Activated CD4-positive, alpha-beta T cell treated with anti-CD3 and anti-CD28 coated beads, Interleukin-2, amount 50 U/mL, for 4 hours (primary cell): ENCODE measurements at places on chromosomes 6 and 20.

DNA sequence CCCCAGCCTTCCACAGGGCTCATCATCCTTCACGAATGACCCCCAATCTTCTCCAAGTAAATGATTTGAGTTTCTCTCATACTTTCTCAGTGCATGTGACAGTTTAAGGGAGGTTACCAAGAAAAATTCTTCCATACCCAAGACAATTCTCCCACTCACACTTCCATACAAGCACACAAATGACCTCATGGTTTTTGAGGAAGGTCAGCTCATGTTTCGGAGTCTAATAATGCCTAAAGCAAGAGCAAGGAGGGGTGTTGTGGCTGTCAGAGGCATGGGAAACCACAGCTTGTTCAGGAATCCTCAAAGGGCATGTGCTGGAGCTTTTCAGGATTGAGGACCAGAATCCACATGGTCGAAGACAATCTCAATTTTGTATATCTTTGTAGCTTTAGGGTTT is 279.0 kb downstream of the MAFB start:
- no peak for DNase-seq

DNA sequence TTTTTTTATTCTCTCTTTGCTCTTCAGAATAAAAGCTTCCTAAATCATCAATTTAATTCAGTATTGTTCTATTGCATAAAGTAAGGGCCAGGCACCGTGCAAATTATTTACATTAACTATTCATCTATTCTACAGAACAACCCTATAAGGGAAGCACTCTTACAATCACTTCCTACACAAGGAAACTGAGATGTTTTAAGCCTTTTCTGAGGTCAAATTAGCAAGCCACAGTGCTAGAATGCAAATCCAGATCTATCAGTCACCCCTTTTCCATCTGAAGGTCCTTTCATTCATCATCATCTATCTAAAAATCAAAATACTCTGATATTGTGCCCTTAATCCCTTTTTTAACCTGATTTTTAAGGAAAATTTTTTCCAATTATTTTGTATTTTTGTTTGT is 31.2 kb downstream of the FRK start:
- no peak for DNase-seq

- DNase-seq, result no peak
Measured at GRCh38 chr6:150299873-150300485, 68.8 kb upstream of the IYD start.

DNA sequence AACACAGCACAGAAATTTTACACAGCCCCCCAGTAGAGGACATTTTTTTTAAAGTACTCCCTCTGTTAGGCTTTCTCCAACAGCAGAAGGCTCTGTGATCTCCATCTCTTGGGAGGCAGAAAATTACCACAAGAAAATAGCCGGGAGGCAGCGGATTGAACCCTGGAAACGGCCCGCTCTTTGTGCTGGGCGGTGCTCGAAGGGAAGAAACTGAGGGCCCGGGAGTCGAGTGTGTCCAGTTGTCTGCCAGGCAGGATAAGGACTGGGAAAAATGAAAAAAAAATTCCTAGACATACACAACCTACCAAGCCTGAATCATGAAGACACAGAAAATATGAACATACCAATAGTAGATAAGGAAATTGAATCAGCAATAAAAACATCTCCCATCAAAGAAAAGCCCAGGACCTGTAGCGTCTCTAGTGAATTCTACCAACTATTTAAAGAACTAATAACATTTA is 31.5 kb downstream of the POM121L2 start:
- no peak for DNase-seq

- DNase-seq, result no peak
Measured at GRCh38 chr6:33730611-33731010, 16.1 kb downstream of the IP6K3 start.

- no peak for DNase-seq
Measured at GRCh38 chr20:44739942-44740341, 5.7 kb upstream of the KCNK15 start.

- no peak for DNase-seq
Measured at GRCh38 chr20:63751471-63752271, 12.1 kb downstream of the SLC2A4RG start.

DNA sequence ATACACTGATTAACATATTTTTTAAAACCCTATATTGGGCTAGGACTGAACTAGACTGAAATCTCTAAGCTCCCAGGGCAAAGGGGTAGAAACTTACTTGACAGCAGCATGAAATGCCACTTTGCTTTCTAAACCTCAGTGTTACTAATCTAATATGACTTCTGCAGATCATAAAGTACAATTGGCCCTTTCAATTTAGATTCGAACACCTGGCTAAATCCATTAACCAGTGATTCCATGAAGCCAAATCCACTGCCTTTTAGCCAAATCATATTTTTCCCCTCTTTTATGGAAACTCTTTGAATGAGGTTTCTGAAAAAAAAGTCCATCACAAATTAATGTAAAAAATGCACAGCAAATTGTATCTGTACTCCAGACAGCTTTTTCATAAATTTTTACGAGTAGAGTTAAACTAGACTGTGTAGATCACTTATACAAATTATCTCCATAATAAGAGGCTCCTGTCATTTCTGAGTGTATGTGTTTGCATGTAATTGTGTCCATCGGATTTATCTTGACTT is 25.7 kb downstream of the EPHA7 start:
- DNase-seq, result no peak

DNA sequence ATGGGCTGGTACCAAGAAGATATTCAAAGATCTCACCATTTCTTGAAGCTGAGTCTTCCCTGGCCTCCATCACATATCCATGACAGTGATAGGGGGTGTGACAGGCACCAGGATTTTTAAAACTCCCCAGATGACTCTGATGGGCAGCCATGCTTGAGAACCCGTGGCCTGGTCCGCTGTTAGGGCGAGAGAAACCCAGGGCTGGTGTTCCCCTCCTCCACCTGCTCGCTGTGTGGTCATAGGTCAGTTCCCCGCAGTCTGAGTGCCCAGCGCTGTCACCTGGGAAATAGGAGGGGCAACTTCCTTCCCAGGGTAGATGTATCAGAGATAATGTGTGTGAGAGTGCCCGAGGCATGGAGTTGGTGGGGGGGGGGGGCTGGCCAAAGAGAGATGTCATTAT is 50.9 kb downstream of the TMEM242 start:
- no peak for DNase-seq

DNA sequence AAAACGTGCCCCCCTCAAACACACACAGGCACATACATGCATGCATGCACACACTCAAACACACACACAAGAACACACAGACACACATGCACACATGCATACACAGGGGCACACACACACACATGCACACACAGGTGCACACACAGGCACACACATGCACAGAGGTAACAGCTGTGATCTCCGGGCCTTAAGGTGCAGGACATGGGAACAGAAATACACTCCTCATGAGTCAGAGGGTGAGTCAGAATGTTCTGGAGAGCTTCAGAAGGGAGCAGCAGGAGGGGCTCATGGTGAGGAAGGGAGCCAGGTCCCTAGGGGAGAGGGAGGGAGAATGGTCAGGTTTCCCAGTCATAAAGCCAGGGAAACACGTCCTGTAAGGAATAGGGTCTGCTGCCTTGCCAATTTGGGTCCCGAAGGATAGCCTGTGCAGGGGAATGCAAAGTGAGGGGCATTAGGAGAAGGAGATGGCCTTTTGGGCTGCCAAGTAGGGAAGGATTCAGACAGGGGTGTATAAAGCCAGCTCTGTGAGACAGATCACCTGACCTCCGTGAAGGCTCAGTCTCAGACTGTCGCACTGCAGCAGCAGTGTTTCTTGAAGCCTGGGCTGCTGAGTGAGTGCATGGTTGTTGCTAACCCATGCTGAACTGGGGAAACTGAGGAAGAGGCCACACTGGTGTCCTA is 123.9 kb downstream of the MAFB start:
- no peak for DNase-seq

DNA sequence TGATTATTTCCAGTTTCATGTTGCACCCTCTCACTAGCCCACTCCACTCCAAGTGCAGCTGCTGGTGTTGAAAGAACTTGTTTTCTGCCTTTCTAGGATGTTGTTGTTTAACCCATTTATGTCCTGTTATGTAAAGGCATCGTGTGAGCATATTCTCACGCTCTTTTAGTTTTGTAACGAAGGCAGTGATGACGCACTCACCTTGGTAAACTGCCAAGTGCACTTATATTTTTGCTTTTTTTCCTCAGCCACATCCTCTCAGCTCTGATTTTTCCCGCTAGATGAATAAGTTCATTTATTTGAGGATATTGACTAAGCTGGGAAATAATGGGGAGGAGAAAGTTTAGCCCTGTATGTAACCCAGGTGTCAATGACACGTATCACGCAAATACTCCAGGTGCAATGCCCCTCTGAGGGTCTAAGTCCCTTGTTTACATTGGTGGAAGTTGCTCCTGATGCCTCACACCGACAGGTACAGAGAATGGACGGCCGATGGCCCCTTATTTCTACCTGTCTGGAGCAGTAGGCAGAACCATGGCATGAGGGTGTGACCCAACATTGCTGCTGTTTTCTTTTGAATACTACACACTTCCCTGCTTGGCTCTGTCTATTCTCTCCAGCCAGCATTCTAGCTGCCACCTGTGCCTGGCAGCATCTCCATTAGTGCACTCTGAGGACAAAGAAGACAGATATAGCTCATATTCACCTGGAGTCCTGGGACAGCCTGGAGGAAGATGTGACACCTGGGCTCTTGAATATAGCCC is 132.7 kb upstream of the SLC24A3 start:
- no peak for DNase-seq

- DNase-seq, result no peak
Measured at GRCh38 chr6:15708231-15708630, 45.4 kb upstream of the DTNBP1 start.

DNA sequence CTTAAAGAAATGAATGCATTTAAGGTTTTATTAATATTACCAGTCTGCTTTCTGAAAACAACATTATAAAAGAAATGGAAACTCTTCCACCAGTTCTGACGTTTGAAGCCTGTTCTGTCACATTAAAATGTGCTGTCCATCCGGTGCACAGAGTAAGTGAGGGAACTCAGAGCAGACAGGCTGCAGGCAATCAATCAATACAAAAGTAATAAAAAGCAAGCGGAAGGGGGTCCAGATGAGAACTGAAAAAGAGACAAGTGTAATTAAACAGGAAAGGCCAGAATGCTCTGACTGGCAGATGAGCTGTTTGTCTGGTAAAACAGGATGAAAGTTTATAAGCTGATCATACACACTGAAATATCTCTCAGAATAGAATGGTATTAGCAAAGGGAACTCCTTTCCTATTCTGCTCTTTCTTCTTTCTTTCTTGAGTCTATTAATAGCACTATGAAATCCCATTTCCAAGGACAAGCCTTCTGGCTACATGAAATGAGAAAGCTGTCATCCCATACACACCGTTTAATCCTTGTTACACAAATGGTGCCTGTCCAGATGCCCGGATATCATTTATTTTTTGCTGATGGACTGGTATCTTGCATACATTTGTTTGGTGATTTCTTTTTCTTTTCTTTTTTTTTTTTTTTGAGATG is 94.3 kb downstream of the RAMACL start:
- no peak for DNase-seq

- DNase-seq, result no peak
Measured at GRCh38 chr6:1545654-1546053, 64.1 kb upstream of the FOXC1 start.

- no peak for DNase-seq
Measured at GRCh38 chr6:77383026-77383425, 80.3 kb downstream of the HTR1B start.

- DNase-seq, result no peak
Measured at GRCh38 chr6:149725785-149726184, 7.9 kb upstream of the LATS1 start.

DNA sequence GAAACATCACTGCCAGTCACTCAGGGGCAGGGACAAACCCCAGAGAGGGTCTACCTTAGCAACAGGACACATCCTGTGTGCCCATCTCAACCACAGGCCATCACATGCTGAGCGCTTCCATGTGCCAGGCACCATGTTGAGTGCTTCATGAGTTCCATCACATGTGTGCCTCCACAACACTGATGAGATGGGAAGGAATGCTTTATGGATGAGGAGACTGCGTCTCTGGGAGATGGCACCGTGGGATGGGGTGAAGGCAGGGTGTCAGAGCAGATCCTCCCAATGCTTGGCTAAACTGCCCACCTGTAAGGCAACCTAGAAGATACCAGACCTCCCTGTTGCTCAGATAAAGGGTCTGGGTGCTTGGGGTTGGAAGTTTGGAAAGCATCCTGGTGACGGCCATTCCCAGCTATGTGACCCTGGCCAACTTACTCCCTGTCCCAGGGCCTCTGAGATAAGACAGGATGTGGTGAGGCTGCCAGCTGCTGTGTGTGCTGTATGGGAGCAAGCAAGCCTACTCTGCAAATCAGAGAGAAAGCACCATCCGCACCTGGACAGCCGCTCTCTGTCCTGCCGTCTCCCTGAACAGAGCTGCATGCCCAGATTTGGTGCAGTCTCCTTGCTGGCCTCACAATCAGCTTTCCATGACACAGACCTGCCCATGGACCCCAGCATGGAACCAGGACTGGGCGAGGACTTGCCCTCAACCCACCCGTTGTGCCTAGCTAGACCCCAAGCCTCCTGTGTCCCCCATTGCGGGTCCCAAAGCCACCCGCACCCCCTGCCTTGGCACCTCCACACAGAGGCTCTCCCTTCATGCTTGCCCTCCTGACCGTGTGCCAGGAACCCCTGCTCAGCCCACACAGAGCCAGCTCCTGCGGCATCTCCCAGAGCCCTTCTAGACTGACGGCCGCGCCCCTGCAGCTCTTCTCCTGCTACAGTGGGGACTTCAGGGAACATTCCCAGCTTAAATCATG is 143.7 kb downstream of the SYNDIG1 start:
- DNase-seq, result no peak

DNA sequence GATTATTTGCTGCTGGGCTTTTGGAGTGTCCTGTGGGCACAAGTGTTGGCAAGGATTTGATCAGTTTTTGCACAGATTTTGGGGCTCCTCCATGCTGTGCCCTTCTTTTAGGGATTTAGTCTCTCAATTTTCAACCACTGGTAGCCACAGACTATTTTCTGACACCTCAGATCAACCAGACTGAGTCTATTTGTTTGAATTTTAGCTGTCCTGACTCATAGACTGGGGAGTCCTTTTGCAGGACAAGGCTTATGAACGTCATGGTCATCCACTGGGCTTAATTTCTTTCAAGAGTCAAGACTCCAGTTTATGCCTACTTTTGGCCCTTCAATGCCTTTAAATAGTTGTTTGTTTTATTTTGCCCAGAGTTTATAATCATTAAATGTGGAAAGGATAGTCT is 59.3 kb downstream of the BCKDHB start:
- DNase-seq, result no peak

DNA sequence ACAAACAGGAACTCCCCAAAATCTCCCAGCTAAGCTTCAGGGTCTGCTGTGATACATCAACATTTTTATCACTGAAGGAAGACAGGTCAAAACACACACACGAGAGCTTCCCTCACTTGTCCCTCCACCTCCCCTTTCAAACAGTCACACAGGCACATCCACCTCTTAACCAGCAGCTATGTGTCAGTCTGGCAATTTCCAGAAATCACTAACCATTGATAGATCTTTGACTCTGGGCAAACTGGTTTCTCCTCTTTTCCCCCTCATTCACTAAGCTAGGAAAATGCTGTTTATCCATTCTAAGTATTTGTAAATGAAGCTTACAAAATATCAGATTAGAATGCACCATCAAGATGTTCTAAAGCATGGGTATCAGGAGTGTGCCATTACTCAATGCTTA is 87.8 kb downstream of the DCDC2 start:
- DNase-seq, result no peak

- no peak for DNase-seq
Measured at GRCh38 chr20:17712708-17713107, 12.9 kb downstream of the BANF2 start.

- DNase-seq, result peak; percentile 5
Measured at GRCh38 chr20:50292591-50293283, 102.1 kb downstream of the CEBPB start.

GRCh38 chr20:8393381-8393780 is 261.3 kb downstream of the PLCB1 start:
- DNase-seq, result no peak
